ENCODE measurements at places on chromosomes 13 and 19.

DNA sequence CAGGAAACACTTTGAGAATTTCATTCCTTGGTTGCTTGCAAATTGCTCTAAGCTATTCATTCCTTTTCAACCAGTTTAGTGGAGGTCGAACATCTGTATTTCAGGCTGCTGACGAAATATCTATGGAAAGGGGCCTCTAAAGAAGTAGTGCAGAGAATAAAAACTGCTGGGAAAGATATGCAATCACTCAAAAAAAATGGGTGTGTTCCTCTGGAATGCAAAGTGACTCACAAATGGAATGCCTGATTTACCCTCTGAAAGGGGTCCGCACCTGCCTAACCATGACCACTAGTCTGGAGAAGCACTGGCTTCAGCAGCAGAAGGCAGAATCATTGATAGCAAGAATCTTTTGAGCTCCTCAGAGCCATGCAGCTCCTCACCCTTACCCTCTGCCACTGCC is 129.4 kb downstream of the PCDH9 start:
- no peak for DNase-seq

DNA sequence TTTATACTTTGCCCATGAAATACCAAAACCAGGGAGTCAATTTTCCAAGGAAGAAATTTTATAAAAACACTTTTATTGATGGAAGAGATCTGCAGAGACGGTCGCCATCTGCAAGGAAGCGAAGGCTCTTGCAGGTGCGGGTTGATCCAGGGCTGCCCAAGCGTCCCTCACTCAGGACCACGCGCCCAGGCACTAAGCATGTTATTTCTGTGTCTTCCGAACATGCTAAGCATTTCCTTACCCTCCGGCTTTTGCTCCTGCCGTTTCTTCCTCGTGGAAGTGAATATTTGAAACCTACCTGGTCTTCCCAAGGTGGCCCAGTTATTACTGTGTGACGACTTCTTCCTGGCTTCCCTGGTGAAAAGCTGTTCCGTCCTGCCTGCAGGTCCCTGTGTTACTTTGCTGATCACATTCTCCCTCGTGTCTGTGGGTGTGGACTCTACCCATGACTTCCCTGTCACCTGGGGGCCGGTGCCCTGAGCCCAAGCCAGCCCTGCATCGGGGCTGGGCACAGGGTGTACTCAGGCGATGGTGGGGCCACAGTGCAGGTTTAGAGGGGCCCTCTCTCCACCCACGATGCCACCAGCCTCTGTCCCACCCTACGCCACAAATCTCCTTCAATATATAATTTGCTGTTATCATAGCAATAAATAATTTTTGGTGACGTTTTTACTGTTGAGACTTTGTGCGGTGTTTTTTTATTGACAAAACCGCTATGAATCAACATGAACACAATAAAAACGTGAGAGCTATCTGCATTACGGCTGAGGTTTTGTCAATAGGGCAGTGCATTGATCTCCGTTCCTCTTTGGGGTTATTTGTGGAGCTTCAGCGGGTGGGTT is 119.4 kb downstream of the URI1 start:
- DNase-seq: no peak

GRCh38 chr19:2170987-2171348 is 7.2 kb downstream of the DOT1L start:
- no peak for DNase-seq

- DNase-seq: no peak
Measured at GRCh38 chr13:79194727-79195126, 211.3 kb downstream of the RBM26 start.

- DNase-seq: no peak
Measured at GRCh38 chr13:110230661-110231347, 76.2 kb downstream of the COL4A1 start.

DNA sequence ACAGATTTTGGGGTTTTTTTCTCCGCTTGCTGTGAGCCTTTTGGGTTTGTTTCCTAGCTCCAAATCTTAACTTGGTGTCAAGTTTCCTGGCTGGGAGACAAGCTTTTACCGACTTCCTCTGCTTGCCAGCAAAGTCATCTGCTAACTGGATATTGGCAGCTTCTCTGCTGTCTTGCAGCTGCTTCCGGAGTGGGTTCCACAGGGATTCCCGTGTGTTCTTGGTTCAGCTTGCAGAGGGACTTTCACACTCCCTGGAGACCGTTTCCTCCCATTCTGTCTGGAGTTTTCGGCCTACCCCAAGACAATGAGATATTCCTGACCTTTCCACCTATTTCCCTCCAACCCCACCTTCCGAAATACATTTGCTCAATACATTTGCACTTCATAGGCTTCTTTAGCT is 2.2 kb upstream of the COLGALT1 start:
- DNase-seq: no peak

DNA sequence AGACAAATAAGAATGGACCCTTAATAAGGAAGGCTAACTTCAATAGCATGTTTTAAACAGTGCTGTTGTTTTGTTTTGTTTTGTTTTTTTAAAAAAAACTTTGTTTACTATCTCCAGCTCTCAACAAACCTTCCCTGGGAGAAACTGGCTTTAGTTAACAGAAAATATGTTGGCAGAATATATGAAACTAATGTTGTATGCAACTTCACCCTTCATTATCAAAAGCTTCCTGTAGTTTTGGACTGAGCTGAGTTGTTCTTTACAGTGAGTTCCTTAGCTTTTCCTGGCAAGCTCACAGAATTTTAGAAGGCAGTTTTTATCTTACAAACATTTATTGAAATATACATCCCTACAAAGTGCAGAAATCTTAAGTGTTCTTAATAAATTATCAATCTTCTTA is 2480.7 kb upstream of the PCDH20 start:
- DNase-seq: no peak

DNA sequence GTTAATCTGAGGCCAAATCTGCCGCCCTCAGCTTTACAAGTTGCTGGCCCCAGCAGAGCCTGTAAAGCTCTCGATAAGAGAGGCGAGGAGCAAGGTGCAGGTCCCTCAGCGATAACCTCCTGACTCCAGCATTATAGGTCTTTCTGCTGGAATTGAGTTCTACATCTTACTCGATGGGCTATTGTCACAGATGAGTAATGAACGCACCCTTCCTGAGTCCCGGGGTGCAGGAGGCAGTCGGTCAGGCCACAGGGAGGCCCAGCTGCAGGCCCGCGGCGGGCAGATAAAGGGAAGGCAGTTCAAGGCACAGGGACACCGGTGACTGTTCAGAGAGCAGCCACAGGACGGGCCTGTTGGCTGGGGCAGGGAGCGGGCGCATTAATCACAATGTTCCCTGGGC is 157.6 kb upstream of the OBI1 start:
- no peak for DNase-seq

- DNase-seq: no peak
Measured at GRCh38 chr13:102401766-102402165, at the start of gene FGF14. Gene FGF14, minus strand, starts transcription at chr13:102402048.

- DNase-seq: no peak
Measured at GRCh38 chr13:112160558-112160957, 93.6 kb downstream of the SOX1 start.
